Femur (tissue), 1 donor: ENCODE measurements at places on chromosomes 16 and 17.

DNA sequence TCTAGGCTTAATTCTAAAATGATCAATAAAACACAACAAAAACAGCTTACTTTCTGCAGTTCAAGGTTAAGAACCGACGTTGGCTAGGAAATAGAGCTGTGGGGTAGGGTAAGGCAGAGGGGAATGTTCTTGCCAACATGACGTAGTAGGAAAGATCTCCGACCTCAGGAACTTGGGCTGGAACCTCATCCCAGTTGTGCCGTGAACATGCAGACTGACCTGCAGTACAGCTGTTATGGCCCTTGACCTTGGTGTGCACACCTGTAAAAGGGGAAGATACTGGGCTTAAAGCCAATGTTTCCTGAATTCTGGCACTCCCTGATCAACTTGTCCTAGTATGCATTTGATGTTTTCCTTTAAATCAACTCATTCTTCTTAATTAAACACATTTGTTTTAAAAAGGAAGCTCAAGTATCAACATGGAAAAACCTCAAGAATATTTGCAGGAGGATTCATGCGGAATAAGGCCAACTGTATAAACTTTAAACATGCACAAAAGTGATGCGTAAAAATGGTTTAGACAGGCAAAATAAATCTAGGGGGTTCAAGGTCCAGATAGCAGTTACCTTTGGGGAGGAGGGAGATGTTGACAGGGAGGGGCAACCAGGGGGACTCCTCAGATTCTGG lies 14.2 kb upstream of the SLC6A2 start:
- DNase-seq, result no peak

DNA sequence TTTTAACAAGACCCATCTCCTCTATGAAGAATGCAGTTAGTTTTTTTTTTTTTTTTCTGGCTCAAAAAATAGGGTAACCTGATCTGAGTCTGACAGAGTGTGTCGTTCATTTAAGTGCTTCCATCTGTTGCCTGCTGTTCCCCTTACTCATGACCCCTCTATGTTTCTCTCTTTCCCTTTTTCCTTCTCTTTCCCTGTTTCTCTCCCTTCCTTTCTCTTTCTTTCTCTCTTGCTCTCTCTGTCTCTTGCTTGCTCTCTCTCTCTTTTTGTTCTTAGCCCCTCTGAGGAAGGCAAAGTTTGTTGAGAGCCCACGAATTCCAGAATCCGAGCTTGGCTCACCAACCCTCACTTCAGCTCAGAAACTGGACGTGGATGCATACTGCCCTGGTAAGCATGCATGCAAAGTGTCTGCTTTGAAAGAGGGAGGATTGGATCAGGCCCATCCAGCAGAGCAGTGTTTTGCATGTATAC lies 185.0 kb downstream of the TANC2 start:
- peak; percentile 55 for DNase-seq

DNA sequence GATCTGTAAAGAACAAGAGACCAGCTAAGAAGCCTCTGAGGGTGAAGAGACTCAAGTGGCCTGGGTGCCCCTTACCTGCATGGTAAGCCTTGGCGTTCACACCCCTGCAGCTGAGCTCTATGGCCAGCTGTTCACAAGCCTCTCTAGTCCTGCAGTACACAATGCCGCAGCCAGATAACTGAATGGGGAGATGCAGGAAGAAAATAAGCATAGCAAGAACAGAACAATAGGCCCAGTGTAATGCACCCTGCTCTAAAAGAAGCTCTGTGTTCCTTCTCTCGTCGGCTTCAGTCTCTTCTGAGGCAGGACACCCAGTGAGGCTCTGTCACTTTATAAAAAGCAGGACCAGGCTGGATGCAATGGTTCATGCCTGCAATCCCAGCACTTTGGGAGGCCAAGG lies 5.4 kb downstream of the RECQL5 start:
- DNase-seq, result no peak

GRCh38 chr17:34741967-34742366 lies 162.6 kb downstream of the TMEM132E start:
- no peak for DNase-seq

DNA sequence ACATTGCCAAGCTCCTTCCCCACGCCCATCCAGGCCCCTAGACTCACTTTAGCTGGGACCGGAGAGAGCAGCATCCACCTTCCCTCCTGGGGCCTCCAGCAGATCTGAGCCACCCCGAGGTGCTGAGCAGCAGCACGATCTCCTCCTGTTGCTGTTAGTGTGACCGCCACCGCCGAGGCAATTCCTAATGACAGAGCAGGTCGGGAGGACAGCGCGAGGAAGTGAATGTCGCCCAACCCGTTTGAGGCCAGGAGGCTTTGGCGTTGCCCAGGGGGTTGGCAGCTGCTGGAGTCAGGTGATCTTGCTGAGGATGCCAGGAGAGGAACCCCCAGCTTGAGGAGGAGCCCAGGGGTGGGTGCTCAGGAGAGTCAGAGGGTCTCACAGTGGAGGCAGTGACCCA lies at the start of gene RNF222:
TSS of gene RNF222 (minus strand) at position 192 of the 400 bp plus-strand sequence. CDS start 4,366 bp downstream, outside the sequence.
- no peak for DNase-seq

DNA sequence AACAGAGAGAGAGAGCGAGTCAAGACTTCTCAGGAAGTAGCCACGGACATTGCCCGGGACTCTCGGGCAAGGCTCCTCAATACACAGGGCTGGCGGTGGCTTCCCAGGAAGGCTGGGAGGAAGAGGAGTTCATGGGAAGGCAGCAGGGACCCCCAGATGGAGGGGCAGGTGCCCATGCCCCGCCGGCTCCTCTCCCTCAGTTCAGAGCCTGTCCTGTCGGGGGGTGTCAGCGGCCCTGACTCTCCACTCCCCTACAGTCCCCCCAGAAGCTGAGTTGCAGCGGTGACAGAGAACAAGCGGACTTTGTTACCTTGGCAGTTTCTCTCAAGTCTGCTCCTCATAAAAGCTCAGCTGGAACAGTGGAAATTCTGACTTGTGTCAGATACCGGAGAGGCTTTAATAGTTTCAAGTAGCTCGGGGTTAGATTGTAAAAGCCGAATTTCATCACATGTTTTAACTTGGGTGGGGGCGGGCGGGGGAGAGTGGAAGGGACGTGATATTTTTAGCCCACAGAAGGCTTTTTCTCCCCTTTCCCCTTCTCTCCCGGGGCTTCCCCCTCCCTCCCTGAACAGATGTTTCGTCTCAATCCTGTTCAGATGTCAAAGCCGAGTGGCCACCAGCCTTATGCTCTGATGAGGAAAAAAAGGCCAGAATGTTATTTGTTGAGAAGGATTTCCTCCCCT lies 65.2 kb downstream of the NKD1 start:
- peak; percentile 63 for DNase-seq

DNA sequence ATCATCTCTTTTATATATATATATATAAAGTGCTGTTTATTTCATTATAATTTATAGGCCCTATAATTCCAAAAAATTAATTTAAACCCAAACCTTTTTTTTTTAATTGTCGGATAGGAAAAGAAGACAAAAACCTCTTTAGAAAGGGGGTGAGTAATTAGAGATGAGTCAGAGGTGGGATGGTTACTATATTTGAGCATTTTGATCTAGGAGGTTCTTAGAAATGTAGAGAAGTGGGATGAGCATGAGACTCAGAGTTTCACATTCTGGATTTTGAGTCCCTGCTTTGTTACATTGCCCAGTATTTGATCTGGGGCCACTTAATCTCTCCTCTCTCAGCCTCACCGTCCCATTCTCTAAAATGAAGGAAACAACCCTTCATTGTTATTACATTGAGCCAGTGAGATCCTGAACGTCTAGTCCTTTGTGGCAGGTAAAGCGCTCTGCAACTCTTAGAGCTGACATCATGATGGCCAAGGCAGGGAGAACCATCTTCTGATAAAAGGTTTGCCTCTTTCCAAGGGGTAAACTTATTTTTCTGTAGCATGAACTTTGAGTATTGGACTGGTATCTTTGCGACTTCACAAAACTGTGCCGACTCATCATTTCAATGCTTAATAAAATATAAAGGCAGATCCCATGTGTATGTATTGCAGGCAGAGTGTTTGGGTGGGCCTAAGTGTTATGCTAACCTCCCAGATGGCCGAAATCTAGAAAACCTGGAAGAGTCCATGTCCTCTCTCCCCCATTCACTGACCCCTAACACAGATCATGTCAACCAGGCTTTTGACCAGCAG lies 21.3 kb downstream of the HS3ST3B1 start:
- DNase-seq, result no peak

GRCh38 chr17:38673707-38674013 lies 1.1 kb downstream of the EPOP start:
- DNase-seq, result peak; percentile 48

DNA sequence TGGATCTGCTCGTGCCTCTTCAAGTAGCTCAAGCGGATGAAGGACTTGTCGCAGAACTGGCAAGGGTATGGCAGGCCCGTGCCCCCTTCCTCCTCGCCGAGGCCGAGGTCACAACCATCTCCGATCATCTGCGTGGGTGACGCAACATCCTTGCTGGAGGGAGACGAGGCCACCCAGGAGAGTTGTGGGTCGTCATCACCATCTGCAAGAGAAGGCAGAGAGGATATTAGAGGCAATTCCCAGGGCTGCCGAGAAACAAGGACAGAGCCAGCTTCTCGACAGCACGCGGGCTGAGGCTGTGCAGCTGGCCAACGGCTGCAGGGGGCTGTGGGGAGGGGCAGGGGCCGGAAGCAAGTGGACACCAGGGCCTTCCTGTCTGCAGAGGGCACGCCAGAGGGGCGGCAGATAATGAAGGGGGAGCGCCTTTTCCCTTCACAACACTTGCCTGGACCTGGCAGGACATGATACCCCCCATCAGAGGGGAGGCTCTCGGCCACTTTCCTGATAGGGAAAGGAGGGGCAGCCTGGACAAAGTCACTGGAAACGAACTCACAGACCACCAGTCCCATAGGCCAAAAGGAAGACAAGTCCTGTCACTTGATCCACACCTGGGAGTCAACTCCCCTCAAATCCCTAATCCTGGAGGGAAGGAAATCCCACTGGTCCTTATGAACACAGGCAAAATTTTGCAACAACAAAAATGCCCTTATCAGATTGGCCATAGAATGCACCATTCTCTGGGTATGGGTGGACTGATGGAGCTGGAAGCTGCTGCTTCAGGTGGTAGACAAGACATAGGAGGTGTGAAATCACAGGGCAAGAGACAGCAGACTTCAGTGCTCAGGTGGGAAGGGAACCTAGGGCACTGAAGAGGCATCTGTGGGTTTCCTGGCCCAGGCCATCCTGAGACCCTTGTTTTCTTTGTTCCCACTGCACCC lies 217.0 kb downstream of the ZNF423 start:
- DNase-seq, result peak; percentile 62

DNA sequence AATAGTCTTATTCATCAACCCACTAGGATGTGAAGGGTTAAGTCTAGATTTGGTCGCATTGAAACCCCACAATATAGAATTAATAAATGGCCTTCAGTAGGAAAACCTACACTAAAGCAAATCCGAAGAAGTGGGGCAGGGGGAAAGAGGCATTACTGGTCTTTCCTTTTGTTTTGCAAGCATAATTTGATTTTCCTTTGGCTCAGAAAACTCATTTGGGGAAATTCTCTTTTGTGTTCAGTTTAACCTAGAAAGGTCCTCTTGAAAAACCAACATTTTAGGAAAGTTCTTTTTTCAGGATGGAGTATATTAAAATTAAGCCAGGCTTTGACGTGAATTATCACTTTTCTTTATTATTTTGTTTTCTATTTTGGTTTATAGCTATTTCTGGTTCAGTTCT lies 31.7 kb downstream of the ERCC4 start:
- no peak for DNase-seq

- no peak for DNase-seq
These were observed 229.3 kb downstream of the RBFOX1 start for GRCh38 chr16:7561908-7562405.

- no peak for DNase-seq
These were observed 252.0 kb upstream of the ASIC2 start for GRCh38 chr17:33545124-33545523.

- peak; percentile 66 for DNase-seq
These were observed 516 bp downstream of the CPNE2 start for GRCh38 chr16:57092786-57093411.

- no peak for DNase-seq
These were observed 776 bp downstream of the LRRC75A start for GRCh38 chr17:16491131-16491702.

- no peak for DNase-seq
These were observed 28.3 kb upstream of the ST6GALNAC1 start for GRCh38 chr17:76671912-76672262.

- DNase-seq, result peak; percentile 68
These were observed at the start of gene RTN4RL1 for GRCh38 chr17:2025220-2025621. TSS of gene RTN4RL1 (minus strand) at chr17:2025334. CDS start at chr17:2024865, 469 bp downstream.

- DNase-seq, result no peak
These were observed 134.8 kb upstream of the TP53TG3C start for GRCh38 chr16:33059206-33059605.

- DNase-seq, result no peak
These were observed 174.7 kb downstream of the KATNIP start for GRCh38 chr16:27724482-27725235.

DNA sequence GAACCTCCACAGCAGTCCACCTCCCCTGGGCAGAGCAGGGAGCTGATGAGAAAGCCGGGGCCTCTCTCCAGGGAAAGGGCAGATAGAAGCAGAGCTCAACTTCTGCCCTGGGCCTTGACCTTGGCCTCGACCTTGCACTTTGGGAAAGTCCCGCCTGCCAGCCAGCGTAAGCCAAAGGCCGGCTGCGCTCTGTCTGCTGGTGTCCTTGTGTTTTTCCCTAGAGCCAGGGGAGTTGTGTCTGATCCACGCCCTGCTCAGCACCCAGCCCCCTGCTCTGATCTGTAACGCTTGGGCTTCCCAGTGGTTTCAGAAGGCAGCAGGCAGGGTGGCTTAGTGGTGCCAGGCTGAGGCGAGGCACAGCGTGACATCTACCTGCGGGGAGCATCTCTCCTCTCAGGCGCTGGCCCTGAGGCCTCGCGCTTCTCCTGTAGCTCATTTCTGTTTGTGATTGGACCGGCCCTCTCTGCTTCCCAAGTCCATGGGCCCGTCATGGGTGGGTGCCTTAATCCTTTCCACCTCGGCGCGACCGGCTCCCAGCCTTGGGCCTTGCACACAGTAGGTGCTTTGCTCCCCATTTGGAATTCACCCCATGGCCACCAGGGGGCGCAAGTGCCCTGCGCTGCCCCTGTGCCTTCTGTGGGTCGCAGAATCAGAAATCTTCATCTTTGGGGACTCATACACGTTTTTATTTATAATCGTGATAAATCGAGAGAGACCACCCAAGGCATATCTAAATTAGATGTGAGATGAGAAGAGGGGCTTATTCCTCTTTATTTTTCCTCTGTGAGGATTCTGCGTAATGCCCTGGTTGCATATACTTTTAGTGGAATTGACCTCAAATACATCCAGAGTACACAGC lies 24.2 kb downstream of the SGSH start:
- DNase-seq, result no peak

DNA sequence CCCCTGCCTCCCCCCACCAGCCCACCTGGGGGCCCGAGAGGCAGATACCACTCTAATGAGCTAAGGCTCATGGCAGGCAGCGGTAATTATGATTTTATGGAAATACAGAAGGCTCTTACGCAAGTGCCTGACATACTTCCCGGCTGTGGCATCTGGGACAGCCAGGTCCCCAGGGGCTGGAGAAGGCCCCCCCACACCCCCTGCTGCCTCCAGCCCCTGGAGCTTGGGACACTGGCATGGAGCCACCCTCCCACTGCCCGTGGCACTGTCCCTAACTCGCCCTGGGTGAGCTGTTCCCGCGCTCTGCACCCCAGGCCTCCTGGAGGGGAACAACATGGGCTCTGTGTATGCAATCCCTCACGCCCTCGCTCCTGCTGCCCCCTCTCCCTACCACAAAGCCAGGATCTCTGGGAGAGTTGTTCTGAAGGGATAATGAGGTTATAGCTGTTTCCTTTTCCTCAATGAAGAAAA lies 5.4 kb upstream of the STAC2 start:
- DNase-seq, result no peak

- no peak for DNase-seq
These were observed 7.8 kb downstream of the PIK3R5 start for GRCh38 chr17:8957721-8958120.
